ENCODE measurements at places on chromosomes 11 and 22. TPM values are rescaled to one million over a fixed set of nuclear protein-coding genes. Genes with fewer than 3 reads are reported as not detected.

PDE3B gene
- 19.8 TPM for total RNA-seq

KDM4E gene
- not detected for total RNA-seq

MYO7A gene
- 8.0 TPM for total RNA-seq

GRIK4 gene
- 0.13 TPM for total RNA-seq

CAPN5 gene
- total RNA-seq, result 4.9 TPM

SPI1 gene
- 34.6 TPM for total RNA-seq

DNA sequence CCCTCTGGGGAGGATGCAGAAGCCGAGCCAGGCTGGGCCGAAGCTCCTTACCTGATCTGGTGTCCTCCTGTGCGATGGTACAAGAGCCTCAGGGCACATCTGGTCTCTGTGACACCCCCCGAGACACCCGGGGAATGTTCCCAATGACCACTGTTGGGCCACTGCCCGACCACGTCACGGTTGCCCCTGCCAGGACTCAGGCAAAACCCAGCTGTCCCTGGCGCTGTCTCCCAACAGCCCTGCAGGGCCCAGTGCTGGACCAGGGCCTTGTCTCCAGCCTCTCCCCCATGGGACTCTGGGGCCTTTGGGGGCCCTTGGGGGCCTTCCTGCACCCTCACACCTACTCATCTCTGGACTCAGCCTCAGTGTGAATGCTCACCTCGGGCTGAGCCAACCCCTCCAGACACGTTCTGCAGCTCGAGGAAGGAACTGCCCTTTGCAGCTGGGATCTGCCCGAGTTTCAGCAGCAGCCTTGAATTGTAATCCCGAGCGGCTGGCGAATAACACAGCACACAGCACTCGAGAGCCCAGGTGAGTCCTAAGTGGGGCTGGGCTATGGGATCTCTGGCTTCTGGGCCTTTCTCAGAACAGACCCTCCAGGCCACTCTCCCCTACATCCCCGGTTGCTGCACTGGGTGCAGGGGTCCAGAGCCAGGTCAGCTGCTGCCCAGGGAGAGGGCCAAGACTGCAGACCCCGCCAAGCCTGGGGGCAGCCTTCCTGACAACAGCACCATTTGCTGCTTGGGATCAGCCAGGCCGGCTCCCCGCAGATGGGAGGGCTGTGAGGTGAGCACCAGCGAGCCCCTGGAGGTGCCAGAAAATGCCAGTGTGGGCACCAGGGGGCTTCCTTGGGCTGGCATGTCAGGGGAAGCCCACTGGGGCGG is 39.8 kb downstream of the RTN4R start:
- no peaks in the 10 kb centered on the region for H3K27me3 ChIP-seq
- DNase-seq, result no peak
- no peaks in the 10 kb centered on the region for H3K36me3 ChIP-seq
- no peak overlapping the region for H3K27ac ChIP-seq
- H3K4me3 ChIP-seq, result no peak overlapping the region

- H3K4me1 ChIP-seq, result no peaks in the 10 kb centered on the region
- no peak overlapping the region for H3K4me3 ChIP-seq
- no peaks in the 10 kb centered on the region for H3K27me3 ChIP-seq
- DNase-seq, result peak; percentile 66
Measured at GRCh38 chr11:110491577-110492320, 62.0 kb downstream of the FDX1 start.

- H3K27me3 ChIP-seq, result no peaks in the 10 kb centered on the region
- H3K4me1 ChIP-seq, result peaks cover 16% of the 10 kb centered on the region
- DNase-seq, result no peak
- H3K36me3 ChIP-seq, result peaks cover 85% of the 10 kb centered on the region
- no peak overlapping the region for H3K27ac ChIP-seq
Measured at GRCh38 chr11:977830-978720, 52.4 kb downstream of the AP2A2 start.

DNA sequence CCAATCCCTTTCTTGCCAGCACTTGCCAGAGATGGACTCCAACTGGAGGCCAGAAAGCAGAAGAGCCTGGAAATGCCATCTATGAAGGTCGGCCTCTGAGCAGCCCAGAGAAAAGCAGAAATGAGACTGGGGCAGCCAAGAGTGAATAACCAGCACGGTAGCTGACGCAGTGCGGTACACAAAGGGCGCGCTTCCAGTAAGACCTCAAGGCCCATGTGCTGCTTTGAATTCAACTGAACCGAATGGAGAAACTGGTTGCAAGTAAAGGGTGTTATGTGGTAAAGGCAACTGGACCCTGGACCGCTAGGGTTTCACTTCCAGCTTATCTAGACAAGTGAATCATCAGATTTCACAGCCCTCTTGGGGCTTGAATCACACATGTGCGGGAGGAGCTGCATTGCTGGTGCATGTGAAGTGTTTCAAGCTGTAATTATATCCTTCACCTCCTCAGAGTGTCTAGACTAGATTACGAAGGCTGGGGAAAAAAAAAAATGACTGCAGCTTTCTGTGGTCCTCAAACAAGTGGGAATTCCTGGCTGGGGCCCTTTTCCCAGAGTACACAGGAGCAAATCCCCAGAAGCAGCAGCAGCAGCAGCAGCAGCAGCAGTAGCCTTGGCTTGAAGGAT is 128.9 kb downstream of the CCDC34 start:
- H3K36me3 ChIP-seq, result no peaks in the 10 kb centered on the region
- no peaks in the 10 kb centered on the region for H3K27me3 ChIP-seq
- peaks cover 10% of the 10 kb centered on the region for H3K4me1 ChIP-seq

DNA sequence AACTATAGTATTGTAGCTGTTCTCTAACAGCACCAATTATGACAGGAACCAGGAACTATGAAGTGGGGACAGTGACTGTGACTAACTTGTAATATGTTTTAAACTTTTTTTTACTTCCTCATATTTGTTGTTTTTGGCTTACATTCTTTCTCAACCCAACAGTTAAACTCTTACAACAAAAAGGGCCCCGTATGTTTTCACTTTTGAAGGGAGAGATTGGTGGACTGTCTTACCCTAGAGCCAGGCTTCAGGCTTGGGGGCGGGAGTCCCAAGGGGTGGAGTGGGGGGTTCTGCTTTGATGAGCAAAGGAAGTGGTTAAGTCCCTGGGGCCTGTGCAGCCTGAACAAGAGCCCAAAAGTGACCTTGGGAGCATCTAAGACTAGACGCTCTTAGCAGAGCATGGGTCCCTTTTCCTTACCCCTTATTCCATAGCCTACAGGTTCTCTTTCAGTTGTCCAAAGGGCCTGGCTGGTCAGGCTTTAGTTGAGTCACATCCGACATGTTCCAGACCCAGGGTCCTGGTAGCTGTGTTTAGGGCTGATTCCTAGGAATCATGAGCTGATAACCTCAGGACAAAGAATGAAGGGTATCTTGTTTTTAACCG is 38.8 kb downstream of the STIM1 start:
- H3K27ac ChIP-seq, result no peak overlapping the region
- H3K27me3 ChIP-seq, result no peaks in the 10 kb centered on the region
- H3K36me3 ChIP-seq, result no peaks in the 10 kb centered on the region
- no peak overlapping the region for H3K4me3 ChIP-seq
- DNase-seq, result no peak

DNA sequence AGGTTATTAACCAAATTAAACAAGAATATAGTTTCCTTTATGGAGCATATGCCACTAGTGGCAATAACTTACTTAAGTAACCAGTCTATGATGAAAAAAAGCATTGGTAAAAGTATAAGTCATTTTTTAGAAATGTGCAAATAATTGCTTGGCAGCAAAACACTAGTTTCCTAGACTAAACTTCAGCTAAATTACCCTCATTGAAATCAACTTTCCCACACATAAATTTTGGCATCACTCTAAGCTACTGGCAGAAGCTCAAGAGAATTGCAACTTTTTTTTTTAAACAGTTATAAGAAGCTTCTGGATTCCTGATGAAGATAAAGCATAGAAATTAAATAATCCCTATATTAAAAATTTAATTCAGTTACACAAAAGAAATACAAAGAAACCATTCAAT is 12.5 kb downstream of the CCDC34 start:
- H3K36me3 ChIP-seq, result no peaks in the 10 kb centered on the region
- H3K4me3 ChIP-seq, result no peak overlapping the region
- no peaks in the 10 kb centered on the region for H3K4me1 ChIP-seq
- DNase-seq, result no peak
- no peak overlapping the region for H3K27ac ChIP-seq
- no peaks in the 10 kb centered on the region for H3K27me3 ChIP-seq

GRCh38 chr11:3201112-3201581 is 17.5 kb downstream of the MRGPRG start:
- H3K27ac ChIP-seq, result no peak overlapping the region
- no peaks in the 10 kb centered on the region for H3K36me3 ChIP-seq
- no peak overlapping the region for H3K4me3 ChIP-seq

GRCh38 chr11:12200991-12201985 is 90.9 kb downstream of the MICAL2 start:
- DNase-seq, result no peak
- H3K27me3 ChIP-seq, result no peaks in the 10 kb centered on the region
- peak overlapping the region; percentile 70 for H3K27ac ChIP-seq
- H3K4me1 ChIP-seq, result peaks cover 48% of the 10 kb centered on the region
- no peak overlapping the region for H3K4me3 ChIP-seq

- peaks cover 24% of the 10 kb centered on the region for H3K4me1 ChIP-seq
- H3K27me3 ChIP-seq, result no peaks in the 10 kb centered on the region
- no peak overlapping the region for H3K27ac ChIP-seq
- DNase-seq, result no peak
- H3K4me3 ChIP-seq, result no peak overlapping the region
Measured at GRCh38 chr11:7523416-7524210, 9.8 kb downstream of the PPFIBP2 start.

GRCh38 chr22:50695421-50696250 is 23.0 kb downstream of the SHANK3 start:
- no peaks in the 10 kb centered on the region for H3K27me3 ChIP-seq
- H3K4me1 ChIP-seq, result peaks cover 38% of the 10 kb centered on the region
- no peak for DNase-seq
- H3K36me3 ChIP-seq, result peaks cover 74% of the 10 kb centered on the region
- H3K27ac ChIP-seq, result no peak overlapping the region

- no peak overlapping the region for H3K27ac ChIP-seq
- no peak for DNase-seq
- no peaks in the 10 kb centered on the region for H3K36me3 ChIP-seq
- H3K4me1 ChIP-seq, result no peaks in the 10 kb centered on the region
- H3K4me3 ChIP-seq, result no peak overlapping the region
- H3K27me3 ChIP-seq, result no peaks in the 10 kb centered on the region
Measured at GRCh38 chr11:97641988-97642387, 1252.2 kb downstream of the JRKL start.

DNA sequence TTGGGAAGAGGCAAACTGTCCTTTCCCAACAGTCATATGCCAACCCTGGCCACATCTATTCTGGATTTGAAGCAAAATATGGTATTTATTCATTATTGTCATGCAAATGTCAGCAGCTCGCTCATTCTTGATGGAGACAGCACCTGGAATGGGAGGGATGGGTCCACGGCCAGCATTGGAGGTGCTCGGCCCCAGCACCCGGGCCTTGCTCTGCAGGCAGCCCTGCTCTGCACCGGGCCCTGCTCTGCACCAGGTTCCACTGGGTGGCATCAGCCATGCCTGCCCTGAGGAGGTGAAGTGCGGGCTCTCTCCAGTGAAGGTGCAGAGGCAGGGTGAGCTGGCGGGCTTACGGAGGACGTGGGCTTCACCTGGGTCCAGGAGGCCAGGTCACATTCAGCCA is 19.8 kb downstream of the LRP5 start:
- peak overlapping the region; percentile 30 for H3K27ac ChIP-seq
- no peaks in the 10 kb centered on the region for H3K36me3 ChIP-seq
- peaks cover 86% of the 10 kb centered on the region for H3K4me1 ChIP-seq
- H3K4me3 ChIP-seq, result no peak overlapping the region
- H3K27me3 ChIP-seq, result no peaks in the 10 kb centered on the region

DNA sequence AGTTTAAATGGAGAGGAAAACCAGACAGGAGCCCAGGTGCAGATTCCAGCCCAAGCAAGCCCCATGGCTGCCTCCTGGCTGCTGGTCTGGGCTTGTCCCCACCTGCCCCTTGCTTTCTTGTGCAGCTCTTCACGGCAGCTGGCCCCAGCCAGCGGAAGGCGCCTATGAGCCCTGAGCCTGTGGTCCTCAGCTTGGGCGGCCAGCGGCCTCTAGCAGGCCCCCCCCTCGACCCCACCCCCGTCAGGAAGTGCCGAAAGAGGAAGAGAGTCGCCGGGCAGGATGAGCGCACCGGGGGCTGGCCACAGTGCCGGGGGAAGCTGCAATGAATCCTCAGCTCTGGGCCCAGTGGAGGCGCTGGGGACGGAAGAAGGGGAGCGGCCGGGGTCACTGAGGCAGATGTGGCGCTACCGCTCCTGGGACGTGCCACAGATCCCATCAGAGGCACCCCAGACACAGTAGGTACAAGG is 2.1 kb upstream of the DGKZ start:
- peak overlapping the region; percentile 49 for H3K27ac ChIP-seq
- H3K4me3 ChIP-seq, result peak overlapping the region; percentile 91
- DNase-seq, result no peak
- no peaks in the 10 kb centered on the region for H3K36me3 ChIP-seq
- H3K27me3 ChIP-seq, result no peaks in the 10 kb centered on the region

- DNase-seq, result no peak
- no peaks in the 10 kb centered on the region for H3K36me3 ChIP-seq
- H3K27ac ChIP-seq, result no peak overlapping the region
- peaks cover 60% of the 10 kb centered on the region for H3K4me1 ChIP-seq
- no peak overlapping the region for H3K4me3 ChIP-seq
- no peaks in the 10 kb centered on the region for H3K27me3 ChIP-seq
Measured at GRCh38 chr11:126111458-126112116, 48.9 kb upstream of the CDON start.

DNA sequence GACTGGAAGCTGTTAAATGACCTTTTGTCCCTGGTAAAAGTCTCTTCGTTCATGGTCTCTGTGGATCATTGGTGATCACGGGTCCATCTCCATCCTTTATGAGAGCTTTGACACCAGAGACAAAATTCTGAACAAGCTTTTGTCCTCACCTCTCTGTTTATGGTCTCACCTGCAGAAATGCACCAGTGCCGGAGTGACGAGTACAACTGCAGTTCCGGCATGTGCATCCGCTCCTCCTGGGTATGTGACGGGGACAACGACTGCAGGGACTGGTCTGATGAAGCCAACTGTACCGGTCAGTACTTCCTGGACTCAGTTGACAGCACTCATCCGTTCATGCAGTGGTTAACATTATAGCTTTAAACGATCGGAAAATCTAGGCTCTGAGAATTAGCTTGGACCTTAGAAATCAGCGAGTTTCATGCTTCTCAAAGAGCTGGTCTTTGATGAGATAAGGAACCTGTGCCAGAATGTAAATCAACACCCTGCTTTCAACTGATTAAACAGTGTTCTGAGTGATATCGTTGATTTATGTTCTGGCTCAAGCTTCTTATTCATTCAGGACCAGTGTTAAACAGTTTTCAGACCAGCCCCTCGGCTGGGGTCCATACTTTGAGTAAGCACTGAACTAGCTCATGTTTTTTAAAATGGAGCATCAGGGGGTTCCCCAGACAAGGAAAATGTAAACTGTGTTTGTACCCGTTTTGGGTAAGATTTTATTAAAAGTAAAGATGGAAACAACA is 124.5 kb upstream of the SORL1-AS1 start:
- no peaks in the 10 kb centered on the region for H3K27me3 ChIP-seq
- H3K4me1 ChIP-seq, result peaks cover 5% of the 10 kb centered on the region
- no peak overlapping the region for H3K27ac ChIP-seq
- H3K4me3 ChIP-seq, result no peak overlapping the region
